ENCODE measurements at places on chromosomes 7 and 10.
A peak's percentile ranks its signal among the peaks of the same experiment; 100 is the strongest.

DNA sequence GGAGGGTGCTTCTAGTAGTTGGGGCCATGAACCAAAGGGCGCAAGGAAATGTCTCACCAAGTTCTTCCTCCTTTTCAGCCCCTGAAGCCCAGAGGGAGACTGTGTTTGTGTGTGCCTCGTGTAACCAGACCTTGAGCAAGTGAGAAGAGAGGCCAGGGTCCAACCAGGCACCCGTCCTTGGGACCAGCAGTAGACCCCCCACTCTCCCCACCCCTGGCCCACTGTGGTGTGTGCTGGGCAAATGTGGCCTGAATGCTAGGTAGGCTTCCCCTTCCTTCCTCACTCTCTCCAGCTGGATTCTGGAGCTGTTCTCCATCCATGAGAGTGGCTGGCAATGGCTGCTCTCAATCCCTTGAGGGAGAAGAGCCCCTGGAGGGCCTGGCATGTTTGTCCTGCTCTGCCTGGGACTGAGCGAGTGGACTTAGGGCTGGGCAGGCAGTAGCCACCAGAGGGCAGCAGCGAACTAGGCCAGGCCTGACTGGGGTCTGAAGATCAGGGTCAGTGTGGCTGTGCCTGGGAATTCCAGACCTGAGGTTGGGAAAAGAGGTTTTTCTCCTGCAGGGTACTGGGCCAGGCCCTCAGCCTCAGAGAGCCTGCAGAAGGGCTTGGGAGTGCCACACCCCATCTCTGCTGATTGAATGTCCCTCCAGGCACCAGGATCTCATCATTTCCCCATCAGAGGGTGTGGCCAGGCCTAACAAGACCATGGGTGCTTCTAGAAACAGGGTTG, 12.5 kb downstream of the SFRP5 start:
- peak; percentile 71 for DNase-seq

GRCh38 chr7:116544487-116544886, 19.7 kb downstream of the CAV1 start:
- DNase-seq: no peak

DNA sequence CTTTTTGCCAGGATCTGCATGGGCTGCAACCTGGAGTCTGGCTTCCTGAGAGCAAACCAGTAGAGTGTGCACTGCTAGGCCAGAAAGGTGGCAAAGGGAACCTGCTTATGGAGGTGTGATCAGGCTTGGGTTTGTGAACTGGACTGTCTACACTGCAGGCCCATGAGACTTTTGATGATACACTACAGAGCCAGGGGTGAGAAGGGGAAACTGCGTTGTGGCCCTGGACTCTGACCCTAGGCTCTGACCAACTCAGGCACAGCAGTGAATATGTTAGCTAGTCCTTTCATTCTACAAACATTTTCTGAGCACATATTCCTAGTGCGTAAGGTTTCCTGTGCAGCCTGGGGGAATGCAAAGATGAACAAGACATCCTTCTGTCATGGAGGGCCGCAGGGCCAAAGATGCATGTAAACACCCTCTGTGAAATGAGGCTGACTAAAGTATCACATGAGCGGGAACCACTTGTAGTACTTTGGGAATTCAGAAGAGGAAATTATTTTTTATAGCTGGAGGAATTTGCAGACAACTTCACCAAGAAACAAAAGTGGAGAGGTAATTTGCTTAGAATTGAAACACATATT, 63.8 kb upstream of the HPS1 start:
- DNase-seq: no peak

DNA sequence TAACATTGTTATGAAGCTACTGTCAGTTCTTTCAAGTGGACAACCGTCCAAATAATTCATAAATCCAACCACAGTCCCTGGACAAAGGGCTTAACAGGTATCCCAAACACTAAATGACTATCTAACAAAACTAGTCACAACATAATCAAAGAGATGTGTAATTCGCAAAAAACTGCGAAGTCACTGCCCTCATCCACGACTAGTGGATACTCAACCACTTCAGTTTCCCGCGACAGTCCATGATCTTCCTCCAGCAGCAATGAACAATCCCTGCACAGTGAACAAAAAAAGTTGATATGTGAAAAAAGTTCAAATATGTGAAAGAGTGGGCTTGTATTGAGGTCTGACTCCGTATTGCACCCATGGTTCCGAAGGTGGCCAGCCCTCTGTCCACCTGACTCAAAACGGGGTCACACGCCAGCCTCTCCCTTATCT, 287 bp downstream of the DCLRE1A start:
- DNase-seq: no peak

- DNase-seq: no peak
Observed at GRCh38 chr10:128833671-128834070, 633.4 kb upstream of the MGMT start.

GRCh38 chr10:124978376-124978725, 36.4 kb downstream of the ZRANB1 start:
- no peak for DNase-seq

DNA sequence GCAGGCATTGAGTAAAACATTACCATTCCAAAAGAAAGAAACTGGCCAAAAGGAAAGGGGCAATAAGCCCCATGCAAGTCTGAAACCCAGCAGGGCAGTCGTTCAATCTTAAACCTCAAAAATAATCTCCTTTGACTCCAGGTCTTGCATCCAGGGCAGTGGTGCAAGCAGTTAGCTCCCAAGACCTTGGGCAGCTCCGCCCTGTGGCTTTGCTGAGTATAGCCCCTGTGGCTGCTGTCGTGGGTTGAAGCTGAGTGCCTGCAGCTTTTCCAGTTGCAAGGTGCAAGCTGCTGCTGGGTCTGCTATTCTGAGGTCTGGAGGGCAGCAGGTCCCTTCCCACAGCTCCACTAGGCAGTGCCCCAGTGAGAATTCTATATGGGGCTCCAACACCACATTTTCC, 580.1 kb upstream of the AUTS2 start:
- no peak for DNase-seq

GRCh38 chr10:119755446-119755845, 29.6 kb downstream of the INPP5F start:
- no peak for DNase-seq

DNA sequence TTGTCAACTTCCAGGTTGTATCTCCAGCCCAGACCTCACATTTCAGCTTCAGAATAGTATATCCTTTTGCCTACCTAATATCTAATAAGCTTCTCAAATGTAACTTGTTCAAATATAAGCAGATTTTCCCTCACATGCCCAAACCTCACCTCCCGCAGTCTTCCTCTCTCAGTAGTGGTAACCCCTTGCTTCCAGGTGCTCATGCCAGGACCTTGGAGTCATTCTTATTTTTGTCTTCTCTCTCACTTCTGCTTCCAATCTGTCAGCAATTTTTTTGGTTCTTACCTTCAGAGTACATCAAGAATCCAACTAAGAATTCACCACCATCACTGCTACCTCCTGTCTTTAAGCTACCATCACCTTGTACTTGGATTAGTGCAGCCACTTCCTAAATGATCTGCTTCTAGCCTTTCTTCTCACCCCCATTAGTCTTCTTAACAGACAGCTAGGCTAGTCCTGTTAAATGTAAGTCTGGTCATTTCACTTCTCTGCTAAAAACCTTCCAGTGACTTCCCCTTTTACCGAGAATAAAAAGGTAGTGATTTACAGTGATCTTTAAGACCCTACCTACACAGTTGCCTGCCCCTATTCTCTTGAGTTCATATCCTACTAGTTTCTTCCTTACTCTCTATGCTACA, 14.0 kb downstream of the ANKIB1 start:
- DNase-seq: no peak

DNA sequence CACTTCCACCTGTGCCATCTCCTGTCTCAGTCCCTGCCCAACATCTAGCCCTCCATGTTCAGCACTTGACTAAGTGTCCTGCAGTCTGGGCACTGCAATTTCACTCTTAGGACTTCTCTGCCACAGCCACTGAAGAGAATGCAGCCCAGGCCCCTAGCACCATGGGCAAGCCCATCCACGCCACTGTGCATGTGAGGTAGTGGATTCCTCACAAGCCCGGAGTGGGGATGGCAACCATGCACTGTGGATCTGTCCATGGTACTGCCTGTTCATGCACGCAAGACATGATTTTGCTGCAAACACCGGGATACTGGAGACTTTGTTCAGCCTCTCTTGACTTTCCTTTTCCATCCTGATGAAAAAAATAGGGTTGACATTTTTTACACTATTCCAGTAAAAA, 12.3 kb downstream of the DDC start:
- peak; percentile 19 for DNase-seq

- peak; percentile 78 for DNase-seq
Observed at GRCh38 chr7:32905175-32905662, 13.7 kb upstream of the KBTBD2 start.

- DNase-seq: no peak
Observed at GRCh38 chr10:98139431-98139830, 5.0 kb downstream of the R3HCC1L start.

DNA sequence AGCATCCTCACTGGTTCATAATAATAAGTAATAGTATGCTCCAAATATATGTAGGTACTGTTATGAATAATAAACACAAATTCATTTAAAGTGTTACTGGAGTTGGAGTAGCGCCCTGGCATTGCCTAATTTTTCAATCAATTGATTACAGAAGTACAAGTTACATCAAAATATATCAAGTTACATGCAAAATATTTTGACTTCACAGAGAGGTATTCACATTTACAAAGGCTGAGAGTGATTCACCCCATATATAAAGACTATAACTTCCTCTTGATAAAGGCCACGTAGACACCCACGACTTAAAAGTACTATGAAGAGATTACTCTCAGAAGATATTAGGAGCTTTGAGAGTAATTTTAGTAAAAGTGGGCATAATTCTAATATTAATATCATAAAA, 13.6 kb upstream of the COL17A1 start:
- DNase-seq: no peak

- DNase-seq: no peak
Observed at GRCh38 chr7:28407651-28408050, 4.7 kb upstream of the CREB5 start.

DNA sequence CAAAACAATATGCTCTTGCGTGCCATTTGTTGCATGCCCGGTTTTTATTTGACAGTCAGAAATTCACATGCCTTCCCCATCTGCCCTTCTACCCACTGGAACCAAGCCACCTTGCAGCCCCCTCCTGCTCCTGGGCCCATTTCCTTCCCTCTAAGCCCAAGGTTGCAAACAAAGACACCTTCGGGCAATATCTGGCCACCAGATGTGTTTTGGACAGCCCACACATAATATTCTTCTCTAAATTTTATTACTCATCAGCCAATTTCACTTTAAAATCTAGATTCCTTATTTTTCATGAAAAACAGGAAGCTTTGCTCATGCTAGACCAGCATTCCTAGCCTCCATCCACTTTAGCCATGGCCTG, 18.2 kb upstream of the C10orf105 start:
- DNase-seq: no peak

- DNase-seq: no peak
Observed at GRCh38 chr10:131654471-131655087, 246.2 kb upstream of the PPP2R2D start.

- no peak for DNase-seq
Observed at GRCh38 chr10:20265146-20265545, 448.9 kb downstream of the PLXDC2 start.

- DNase-seq: no peak
Observed at GRCh38 chr7:108711611-108712010, 141.9 kb downstream of the DNAJB9 start.

- DNase-seq: no peak
Observed at GRCh38 chr10:10844251-10844650, 173.4 kb upstream of the CELF2 start.

DNA sequence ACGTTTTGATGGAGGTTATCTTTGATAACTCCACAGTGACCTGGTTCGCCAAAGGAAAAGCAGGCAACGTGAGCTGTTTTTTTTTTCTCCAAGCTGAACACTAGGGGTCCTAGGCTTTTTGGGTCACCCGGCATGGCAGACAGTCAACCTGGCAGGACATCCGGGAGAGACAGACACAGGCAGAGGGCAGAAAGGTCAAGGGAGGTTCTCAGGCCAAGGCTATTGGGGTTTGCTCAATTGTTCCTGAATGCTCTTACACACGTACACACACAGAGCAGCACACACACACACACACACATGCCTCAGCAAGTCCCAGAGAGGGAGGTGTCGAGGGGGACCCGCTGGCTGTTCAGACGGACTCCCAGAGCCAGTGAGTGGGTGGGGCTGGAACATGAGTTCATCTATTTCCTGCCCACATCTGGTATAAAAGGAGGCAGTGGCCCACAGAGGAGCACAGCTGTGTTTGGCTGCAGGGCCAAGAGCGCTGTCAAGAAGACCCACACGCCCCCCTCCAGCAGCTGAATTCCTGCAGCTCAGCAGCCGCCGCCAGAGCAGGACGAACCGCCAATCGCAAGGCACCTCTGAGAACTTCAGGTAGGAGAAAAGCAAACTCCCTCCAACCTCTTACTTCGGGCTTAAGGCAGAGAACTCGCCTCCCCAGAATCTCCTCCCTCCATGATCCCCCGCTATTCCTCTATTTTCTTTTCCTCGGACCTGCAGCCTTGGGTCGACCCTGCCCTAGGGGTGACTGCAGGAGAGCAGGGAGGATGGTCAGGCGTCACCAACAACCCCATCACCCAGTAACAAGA, at the start of gene SERPINE1:
SERPINE1 (plus strand) TSS at position 454 of the 809 bp plus-strand sequence. CDS start 1,290 bp downstream, outside the sequence.
- peak; percentile 46 for DNase-seq

Measured in erythroblast (primary cell).